Stimulated activated CD4-positive, alpha-beta T cell treated with anti-CD3 and anti-CD28 coated beads, TNF-alpha, amount 100 ng/mL, for 1 hour (primary cell): ENCODE measurements at places on chromosomes 7 and 10.

DNA sequence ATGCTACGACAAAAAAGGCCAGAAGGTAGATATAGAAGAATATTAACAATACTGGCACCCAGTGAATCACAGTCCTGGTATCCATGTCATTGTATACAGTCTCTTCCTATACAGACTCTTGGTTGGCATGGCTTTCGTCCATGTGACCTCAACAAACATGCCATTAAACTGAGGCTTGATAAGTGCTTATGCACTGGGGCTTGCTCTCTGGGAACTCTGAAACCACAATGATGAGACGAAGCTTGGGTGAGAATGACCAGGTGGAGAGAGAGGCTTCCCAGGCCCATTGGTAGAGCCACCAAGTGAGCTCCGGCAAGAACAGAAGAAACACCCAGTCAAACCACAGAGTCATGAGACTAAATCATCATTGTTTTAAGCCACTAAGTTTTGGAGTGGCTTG lies 33.2 kb downstream of the PNPLA8 start:
- DNase-seq = no peak

- no peak for DNase-seq
Measured at GRCh38 chr7:92944633-92945032, 108.3 kb upstream of the CDK6 start.

GRCh38 chr7:105325216-105325904 lies 63.4 kb downstream of the SRPK2 start:
- no peak for DNase-seq

GRCh38 chr7:15543256-15543655 lies 18.6 kb downstream of the AGMO start:
- no peak for DNase-seq

- no peak for DNase-seq
Measured at GRCh38 chr10:103192089-103192450, 1.0 kb downstream of the NT5C2 start.

- DNase-seq = peak; percentile 56
Measured at GRCh38 chr7:103148994-103149807, at the start of gene NAPEPLD. TSS of gene NAPEPLD (minus strand) at chr7:103149099. CDS start at chr7:103128776, 20,323 bp downstream.

DNA sequence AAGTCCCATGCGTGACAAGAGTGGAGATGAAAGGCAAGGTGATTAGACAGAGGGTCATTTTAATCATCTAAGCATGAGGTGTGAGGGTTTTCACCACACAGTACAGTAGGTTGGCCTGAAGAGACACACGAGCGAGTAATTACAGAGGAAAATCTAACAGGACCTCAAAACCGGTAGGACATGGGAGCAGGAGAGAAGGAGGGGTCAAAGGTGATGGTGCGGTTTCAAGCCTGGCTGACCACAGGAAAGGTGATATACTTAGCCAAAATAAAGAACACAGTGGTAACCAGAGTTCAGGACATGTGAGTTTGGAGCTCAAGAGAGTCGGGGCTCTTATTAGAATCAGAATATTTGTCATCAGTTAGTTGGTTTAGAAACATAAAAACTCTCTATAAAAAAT lies 20.0 kb downstream of the GLI3 start:
- DNase-seq = no peak

GRCh38 chr7:106057962-106058927 lies 53.9 kb downstream of the SYPL1 start:
- no peak for DNase-seq

DNA sequence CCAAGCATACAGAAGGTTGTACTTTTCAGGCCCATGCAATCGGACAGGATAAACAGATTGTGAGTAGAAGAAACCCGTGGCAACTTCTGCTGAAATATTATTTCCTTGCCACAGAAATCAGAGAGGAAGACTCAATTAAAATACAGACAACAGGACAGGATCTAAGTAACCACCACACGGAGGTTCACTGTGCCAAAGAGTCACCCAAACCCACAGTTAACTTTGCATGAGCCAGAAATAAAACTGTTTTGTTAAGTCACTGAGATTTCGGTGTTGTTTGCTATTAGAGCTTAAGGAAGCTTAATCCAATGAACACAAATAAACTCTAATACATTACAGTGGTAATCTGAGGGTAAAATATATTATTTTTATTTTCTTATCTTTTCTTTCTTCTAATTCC lies 14.0 kb downstream of the PNPLA8 start:
- no peak for DNase-seq

GRCh38 chr7:2309889-2310331 lies 4.3 kb downstream of the SNX8 start:
- no peak for DNase-seq

GRCh38 chr10:116286626-116287200 lies 13.7 kb upstream of the GFRA1 start:
- DNase-seq = no peak

DNA sequence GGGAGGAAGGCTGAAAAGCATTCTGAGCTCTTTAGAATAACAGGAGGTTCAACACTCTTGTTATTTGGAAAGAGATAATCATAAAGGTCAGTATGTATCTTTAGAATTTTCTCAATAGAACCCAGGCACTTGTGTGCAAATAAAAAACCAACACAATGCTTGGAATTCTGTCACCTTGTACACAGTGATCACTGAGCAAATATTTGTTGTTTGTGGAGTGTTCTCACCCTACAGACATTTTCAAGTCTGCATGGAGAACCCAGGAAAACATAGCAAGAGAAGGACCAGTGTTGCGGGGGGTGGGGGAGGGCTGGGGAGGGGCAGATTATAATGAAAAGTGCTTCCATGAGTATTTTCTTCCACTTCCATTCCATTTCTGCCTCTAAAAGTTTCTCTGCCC lies 87.4 kb downstream of the FAM107B start:
- DNase-seq = no peak

DNA sequence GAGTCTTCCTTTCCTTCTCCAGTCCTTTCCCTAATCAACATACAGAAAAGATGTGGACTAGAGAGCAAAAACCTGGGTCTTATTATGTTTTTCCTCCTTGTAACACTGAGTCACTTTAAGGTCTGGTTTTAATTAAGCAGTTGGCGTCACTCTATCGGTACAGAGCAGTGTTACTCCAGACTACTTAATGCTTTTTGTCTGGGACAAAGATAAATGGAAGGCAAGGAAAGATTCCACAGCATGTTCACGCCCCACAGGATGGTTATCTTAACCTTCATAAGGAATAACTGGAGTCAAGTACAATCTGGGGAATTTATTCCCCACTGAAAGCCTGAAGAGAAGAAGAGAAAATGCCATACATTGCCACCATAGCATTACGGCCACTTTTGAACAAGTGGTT lies 145.7 kb downstream of the ELAPOR2 start:
- no peak for DNase-seq

DNA sequence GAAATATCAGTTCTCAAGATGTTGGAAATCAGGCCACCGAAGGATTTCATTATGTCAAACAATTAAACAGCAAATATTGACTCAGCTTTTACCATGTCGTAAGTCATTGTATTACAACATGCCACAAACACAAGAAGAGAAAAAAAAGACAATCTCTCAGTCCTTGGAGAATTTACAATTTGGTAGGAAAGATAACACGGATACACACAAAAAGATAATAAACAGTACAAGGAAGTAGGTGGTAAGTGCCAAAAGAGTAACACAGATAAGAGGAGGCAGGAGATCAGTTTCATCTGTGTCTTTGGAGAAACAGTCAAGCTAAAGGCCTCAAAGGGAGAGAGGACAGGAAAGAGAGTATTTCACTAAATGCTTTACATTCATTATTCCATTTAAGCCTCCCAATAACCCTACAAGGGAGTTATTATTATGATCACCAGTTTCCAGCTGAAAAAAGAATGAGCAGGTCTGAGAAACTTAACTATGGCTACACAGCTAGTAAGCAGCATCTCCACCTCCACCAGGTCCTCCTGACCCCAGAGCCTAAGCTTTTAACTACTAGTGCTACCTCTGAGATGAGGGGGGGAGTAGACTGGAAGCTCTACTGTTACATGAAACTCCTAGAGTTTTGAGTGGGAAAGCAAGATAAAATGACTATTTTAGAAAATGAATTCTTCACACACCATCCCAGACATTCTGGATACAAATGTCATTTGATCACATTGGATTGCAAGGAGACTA lies 13.9 kb upstream of the DNAJC1 start:
- no peak for DNase-seq

DNA sequence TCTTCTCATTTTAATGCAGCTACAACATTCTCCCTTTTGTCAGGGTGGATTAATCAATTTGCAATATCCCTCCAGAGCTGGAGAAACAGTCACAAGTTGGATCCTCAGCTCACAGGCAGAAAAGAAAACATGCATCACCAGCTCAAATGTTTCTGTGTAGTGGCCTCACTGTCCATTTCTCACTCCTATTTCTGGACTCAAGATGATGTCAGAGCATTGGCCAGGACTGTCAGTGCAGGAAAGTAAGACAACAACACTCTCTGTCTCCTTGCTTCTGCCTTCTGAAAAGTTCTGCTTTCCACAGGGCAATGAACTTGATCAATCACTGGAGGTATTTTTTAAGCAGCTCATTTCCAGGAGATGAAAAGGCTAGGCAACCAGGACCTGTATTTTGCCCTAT lies 8.2 kb upstream of the SVIL start:
- DNase-seq = no peak

GRCh38 chr7:36207451-36208291 lies 54.6 kb downstream of the EEPD1 start:
- no peak for DNase-seq

- DNase-seq = no peak
Measured at GRCh38 chr10:12177642-12178041, 18.0 kb downstream of the NUDT5 start.

DNA sequence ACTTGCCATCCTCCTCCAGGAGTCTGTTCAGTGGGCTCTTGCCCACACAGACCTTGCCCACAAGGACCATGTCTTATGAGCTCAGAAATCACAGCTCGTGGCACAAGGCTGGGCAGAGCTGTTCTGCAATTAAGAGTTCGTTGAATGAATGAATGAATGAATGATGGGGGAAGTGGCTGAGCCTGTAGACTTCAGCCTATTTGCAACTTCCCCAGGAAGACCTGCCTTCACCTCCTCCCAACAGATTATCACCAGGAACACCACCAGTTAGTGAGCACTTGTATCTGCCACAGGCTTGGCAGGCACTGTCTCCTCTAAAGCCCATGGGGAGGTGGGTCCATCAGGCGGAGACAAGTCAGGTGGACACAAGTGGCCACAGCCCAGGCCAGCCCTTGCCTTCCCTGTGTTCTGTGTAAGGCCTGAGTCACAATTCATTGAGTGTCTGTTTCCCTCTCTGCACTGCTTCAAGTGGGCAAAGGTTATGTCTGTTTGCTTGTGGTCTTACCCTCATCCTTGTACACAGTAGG lies 1.8 kb upstream of the FGF8 start:
- no peak for DNase-seq

GRCh38 chr10:110539091-110539490 lies 28.4 kb upstream of the SMC3 start:
- DNase-seq = no peak

DNA sequence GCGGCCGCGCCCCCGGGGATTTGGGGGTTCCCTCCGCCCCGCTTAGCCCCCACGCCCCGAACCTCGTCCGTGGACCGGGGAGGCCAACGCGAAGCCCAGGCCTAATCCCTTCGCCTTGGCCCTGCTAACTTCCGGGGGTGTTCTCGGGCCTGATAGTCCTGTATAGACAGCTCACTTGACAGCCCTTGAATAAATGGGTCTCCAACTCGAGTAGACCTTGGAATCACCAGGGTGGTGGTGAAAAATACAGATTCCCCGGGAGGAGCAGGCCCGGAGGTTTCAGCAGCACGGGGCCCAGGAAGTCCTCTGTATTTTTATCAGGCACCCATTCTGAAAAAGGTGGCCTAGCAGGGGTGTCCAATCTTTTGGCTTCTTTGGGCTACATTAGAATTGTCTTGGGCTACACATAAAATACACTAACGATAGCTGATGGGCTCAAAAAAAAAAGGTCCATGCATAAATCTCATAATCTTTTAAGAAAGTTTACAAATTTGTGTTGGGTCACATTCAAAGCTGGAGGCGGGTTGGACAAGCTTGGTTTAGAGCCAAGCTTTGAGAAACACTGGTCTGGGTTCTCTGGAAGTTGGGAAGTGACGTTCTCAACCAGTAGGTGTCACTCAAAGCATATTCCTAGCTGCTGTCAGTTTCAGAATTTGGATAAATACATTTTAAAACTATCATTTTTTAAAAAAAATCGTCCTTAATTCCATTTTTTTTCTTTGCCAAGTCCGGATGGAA lies 221.7 kb downstream of the PHTF2 start:
- no peak for DNase-seq

- DNase-seq = no peak
Measured at GRCh38 chr10:58291538-58292174, 22.7 kb downstream of the CISD1 start.

GRCh38 chr7:119197877-119198527 lies 973.5 kb downstream of the ANKRD7 start:
- no peak for DNase-seq

GRCh38 chr7:128890306-128891109 lies 20.0 kb downstream of the KCP start:
- DNase-seq = no peak

- no peak for DNase-seq
Measured at GRCh38 chr10:52316500-52316899, 2.4 kb downstream of the DKK1 start.

DNA sequence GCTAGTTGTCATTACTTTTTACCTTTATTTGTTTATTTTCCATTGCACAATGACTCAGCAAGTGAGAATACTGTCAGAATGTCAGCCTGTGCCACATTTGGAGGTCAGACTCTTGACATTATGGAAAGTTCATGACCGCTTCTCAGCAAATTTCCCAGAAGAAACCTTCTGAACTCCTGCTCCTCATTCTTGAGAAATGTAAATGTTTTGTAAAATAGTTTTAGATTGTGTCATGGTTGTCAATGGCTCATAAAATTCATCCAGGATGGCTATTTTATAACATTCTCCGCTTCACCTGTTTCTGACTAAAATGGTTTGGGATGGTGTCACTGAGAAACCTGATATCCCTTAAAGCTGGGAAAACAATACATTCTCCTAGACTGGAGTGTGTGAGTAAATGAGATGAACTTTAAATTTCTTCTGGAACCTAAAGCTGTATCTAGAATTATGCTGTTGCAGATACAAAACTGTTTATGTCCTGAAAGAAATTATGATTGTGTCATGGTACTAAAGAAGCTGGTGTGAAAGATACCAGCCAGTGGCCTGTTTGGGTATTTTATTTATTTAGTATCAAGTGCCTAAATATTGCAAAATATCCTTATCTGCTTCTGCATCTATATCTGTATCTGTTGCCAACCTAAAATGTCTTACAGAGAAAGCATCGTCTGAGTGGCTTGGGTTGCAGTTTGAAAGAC lies 671.7 kb downstream of the GATA3 start:
- DNase-seq = no peak

GRCh38 chr10:3775696-3776551 lies 9.1 kb downstream of the KLF6 start:
- DNase-seq = no peak

- no peak for DNase-seq
Measured at GRCh38 chr10:13528123-13528874, 515 bp downstream of the BEND7 start.

- DNase-seq = no peak
Measured at GRCh38 chr10:76975126-76975525, 662.5 kb downstream of the KCNMA1 start.
